ENCODE measurements at places on chromosomes 13 and 19. TPM values are rescaled to one million over a fixed set of nuclear protein-coding genes. Genes with fewer than 3 reads are reported as not detected.
A peak's percentile ranks its signal among the peaks of the same experiment; 100 is the strongest.

GRCh38 chr13:69959046-69959445 is 148.6 kb upstream of the ATXN8OS start:
- H3K27me3 ChIP-seq: no peaks in the 10 kb centered on the region
- no peak overlapping the region for H3K27ac ChIP-seq
- DNase-seq: no peak
- H3K4me1 ChIP-seq: no peaks in the 10 kb centered on the region
- H3K36me3 ChIP-seq: no peaks in the 10 kb centered on the region

DNA sequence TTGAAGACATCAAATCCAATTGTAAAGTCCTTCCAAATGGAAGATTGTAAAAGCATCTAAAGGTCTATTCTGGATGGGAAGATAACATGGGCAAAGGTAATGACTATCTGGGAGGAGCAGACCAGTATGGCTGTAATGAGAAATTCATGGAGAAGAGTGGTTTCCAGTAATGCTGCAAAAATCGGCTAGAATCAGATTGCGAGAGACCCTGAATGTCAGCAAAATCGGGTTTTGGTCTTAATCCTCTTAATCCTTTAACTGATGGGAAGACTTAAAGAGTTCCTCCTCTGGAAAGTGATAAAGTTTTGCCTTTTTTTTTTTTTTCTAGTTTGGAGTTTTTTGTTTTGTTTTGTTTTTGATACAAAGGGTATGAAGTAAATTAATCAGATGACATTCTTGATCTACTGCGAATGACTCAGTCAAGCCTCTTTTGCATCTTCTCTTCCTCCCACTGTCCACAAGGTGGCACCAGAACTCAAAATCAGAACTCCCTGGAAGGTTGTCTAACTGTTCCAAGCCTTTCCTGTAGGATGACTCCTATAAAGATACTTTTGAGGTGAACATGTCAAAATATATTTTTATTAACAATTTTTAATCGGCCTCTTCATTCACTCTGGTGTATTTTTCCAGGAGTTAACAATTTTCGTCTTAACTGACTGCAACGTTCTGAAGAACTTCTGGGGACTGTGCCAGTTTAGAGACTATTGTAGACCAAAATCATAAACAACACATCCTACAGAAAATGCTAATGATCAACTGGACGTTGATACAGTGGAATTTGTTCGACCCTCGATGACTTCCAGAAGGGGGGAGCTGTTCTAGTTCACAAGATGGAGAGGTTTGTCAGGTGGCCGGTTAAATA is 213.3 kb upstream of the MIR17HG start:
- no peaks in the 10 kb centered on the region for H3K4me1 ChIP-seq
- H3K27ac ChIP-seq: no peak overlapping the region
- no peaks in the 10 kb centered on the region for H3K36me3 ChIP-seq
- no peaks in the 10 kb centered on the region for H3K27me3 ChIP-seq

Gene SLC10A2
- total RNA-seq: not detected

- no peak overlapping the region for H3K27ac ChIP-seq
- no peak for DNase-seq
- H3K4me1 ChIP-seq: peaks cover 30% of the 10 kb centered on the region
- H3K27me3 ChIP-seq: no peaks in the 10 kb centered on the region
- H3K36me3 ChIP-seq: peaks cover 7% of the 10 kb centered on the region
- no peak overlapping the region for H3K4me3 ChIP-seq
These were observed 1.2 kb downstream of the CTXN1 start for GRCh38 chr19:7924651-7925170.

GRCh38 chr13:81658598-81659370 is 1317.9 kb upstream of the SPRY2 start:
- H3K27me3 ChIP-seq: no peaks in the 10 kb centered on the region
- no peaks in the 10 kb centered on the region for H3K36me3 ChIP-seq
- H3K27ac ChIP-seq: no peak overlapping the region
- no peaks in the 10 kb centered on the region for H3K4me1 ChIP-seq
- no peak for DNase-seq
- H3K4me3 ChIP-seq: no peak overlapping the region

GRCh38 chr13:76335463-76335862 is 550.7 kb downstream of the KCTD12 start:
- no peaks in the 10 kb centered on the region for H3K27me3 ChIP-seq
- no peak overlapping the region for H3K27ac ChIP-seq
- no peak overlapping the region for H3K4me3 ChIP-seq
- no peak for DNase-seq
- H3K4me1 ChIP-seq: peaks cover 7% of the 10 kb centered on the region
- no peaks in the 10 kb centered on the region for H3K36me3 ChIP-seq

GRCh38 chr19:48085904-48086864 is 24.4 kb downstream of the PLA2G4C start:
- no peaks in the 10 kb centered on the region for H3K4me1 ChIP-seq
- H3K36me3 ChIP-seq: no peaks in the 10 kb centered on the region
- peaks cover 5% of the 10 kb centered on the region for H3K27me3 ChIP-seq
- H3K27ac ChIP-seq: no peak overlapping the region
- no peak for DNase-seq

GRCh38 chr13:114185182-114185971 is 6.3 kb downstream of the CFAP97D2 start:
- H3K4me1 ChIP-seq: no peaks in the 10 kb centered on the region
- H3K4me3 ChIP-seq: no peak overlapping the region
- no peak overlapping the region for H3K27ac ChIP-seq
- H3K36me3 ChIP-seq: no peaks in the 10 kb centered on the region

Gene JSRP1
- total RNA-seq: not detected

- peak; percentile 91 for DNase-seq
- no peaks in the 10 kb centered on the region for H3K27me3 ChIP-seq
- peak overlapping the region; percentile 83 for H3K27ac ChIP-seq
- peak overlapping the region; percentile 1 for H3K4me3 ChIP-seq
- no peaks in the 10 kb centered on the region for H3K36me3 ChIP-seq
- H3K4me1 ChIP-seq: peaks cover 5% of the 10 kb centered on the region
These were observed 543.0 kb downstream of the IRS2 start for GRCh38 chr13:109243311-109243951.

GRCh38 chr13:25948910-25949309 is 102.9 kb downstream of the SHISA2 start:
- H3K4me1 ChIP-seq: no peaks in the 10 kb centered on the region
- no peak for DNase-seq
- H3K36me3 ChIP-seq: no peaks in the 10 kb centered on the region

- H3K4me1 ChIP-seq: no peaks in the 10 kb centered on the region
- no peak for DNase-seq
- no peak within 1 kb of the TSS for H3K27ac ChIP-seq
- H3K36me3 ChIP-seq: no peaks in the 10 kb centered on the region
These were observed at the start of gene ZNF99 for GRCh38 chr19:22783651-22784410. Gene ZNF99, minus strand, starts transcription at chr19:22784151. Its CDS starts 135 bp downstream, at chr19:22784016.

DNA sequence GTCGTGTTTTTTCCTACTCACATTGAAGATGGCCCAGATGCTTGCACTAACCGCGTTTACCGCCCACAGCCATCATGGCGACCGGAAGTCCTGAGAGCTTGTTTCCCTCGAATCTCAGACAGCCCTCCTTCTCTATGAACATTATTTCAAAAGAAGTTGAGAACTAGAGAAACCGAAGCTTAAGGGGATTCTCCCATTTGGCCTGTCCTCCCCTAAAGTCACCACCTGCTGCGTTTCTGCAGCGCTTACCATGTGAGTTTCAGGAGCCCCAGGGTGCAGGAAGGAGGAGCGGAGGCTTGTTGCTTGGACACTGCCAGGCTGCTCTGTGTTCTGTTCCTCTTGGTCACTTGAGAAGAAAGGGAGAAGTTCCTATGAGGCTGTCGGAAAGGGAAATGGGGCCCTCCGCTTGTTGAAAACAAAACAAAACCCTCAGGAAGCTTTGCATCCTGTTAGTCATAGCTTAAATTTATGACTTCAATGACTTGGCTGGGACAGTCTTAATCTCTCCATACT is 6.2 kb downstream of the CARD8 start:
- no peak overlapping the region for H3K4me3 ChIP-seq
- H3K36me3 ChIP-seq: peaks cover 11% of the 10 kb centered on the region
- no peaks in the 10 kb centered on the region for H3K27me3 ChIP-seq
- H3K4me1 ChIP-seq: no peaks in the 10 kb centered on the region
- no peak overlapping the region for H3K27ac ChIP-seq

Gene CYP4F8
- total RNA-seq: not detected

GRCh38 chr13:57627663-57628062 is 3.9 kb upstream of the PCDH17 start:
- peak; percentile 2 for DNase-seq
- H3K27me3 ChIP-seq: peaks cover 35% of the 10 kb centered on the region
- no peaks in the 10 kb centered on the region for H3K4me1 ChIP-seq
- H3K27ac ChIP-seq: no peak overlapping the region

DNA sequence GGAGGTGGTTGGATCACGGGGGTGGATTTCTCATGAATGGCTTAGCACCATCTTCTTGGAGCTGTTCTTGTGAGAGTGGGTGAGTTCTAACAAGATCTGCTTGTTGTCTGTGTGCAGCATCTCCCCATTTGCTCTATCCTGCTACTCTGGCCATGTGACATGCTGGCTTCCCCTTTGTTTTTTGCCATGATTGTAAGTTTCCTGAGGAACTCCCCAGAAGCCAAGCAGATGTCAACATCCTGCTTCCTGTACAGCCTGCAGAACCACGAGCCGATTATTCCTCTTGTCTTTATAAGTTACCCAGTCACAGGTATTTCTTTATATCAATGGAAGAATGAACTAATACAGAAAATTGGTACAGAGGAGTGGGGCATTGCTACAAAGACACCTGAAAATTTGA is 2.3 kb upstream of the SIGLEC12 start:
- DNase-seq: no peak
- H3K4me1 ChIP-seq: no peaks in the 10 kb centered on the region
- no peaks in the 10 kb centered on the region for H3K36me3 ChIP-seq
- H3K4me3 ChIP-seq: no peak overlapping the region
- no peak overlapping the region for H3K27ac ChIP-seq

GRCh38 chr13:69857183-69857821 is 250.3 kb upstream of the ATXN8OS start:
- H3K36me3 ChIP-seq: no peaks in the 10 kb centered on the region
- DNase-seq: peak; percentile 1
- H3K4me1 ChIP-seq: no peaks in the 10 kb centered on the region
- no peaks in the 10 kb centered on the region for H3K27me3 ChIP-seq

DNA sequence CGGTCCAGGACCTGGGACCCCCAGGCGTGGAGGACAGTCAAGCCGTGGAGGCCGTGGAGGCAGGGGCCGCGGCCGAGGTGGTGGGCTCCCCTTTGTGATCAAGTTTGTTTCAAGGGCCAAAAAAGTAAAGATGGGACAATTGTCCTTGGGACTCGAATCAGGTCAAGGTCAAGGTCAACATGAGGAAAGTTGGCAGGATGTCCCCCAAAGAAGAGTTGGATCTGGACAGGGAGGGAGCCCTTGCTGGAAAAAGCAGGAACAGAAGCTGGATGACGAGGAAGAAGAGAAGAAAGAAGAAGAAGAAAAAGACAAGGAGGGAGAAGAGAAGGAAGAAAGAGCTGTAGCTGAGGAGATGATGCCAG is 2.3 kb downstream of the KMT2B start:
- H3K27me3 ChIP-seq: no peaks in the 10 kb centered on the region
- no peak for DNase-seq
- H3K4me1 ChIP-seq: peaks cover 14% of the 10 kb centered on the region
- H3K27ac ChIP-seq: no peak overlapping the region
- H3K36me3 ChIP-seq: peaks cover 43% of the 10 kb centered on the region

Gene TNFAIP8L1
- total RNA-seq: 2.5 TPM

GRCh38 chr13:99335603-99336002 is 28.4 kb upstream of the GPR183 start:
- H3K27ac ChIP-seq: no peak overlapping the region
- no peak overlapping the region for H3K4me3 ChIP-seq
- no peaks in the 10 kb centered on the region for H3K36me3 ChIP-seq

Gene IGFL3
- not detected for total RNA-seq

Gene HIPK4
- total RNA-seq: 0.28 TPM

Gene GJA3
- 3.6 TPM for total RNA-seq

- no peak overlapping the region for H3K4me3 ChIP-seq
- no peaks in the 10 kb centered on the region for H3K36me3 ChIP-seq
- peak; percentile 74 for DNase-seq
- peak overlapping the region; percentile 42 for H3K27ac ChIP-seq
These were observed 10.3 kb upstream of the FUT5 start for GRCh38 chr19:5880604-5881078.

Gene ABHD17A
- 31.9 TPM for total RNA-seq

- H3K27me3 ChIP-seq: no peaks in the 10 kb centered on the region
- H3K27ac ChIP-seq: peak overlapping the region; percentile 89
- H3K4me3 ChIP-seq: peak overlapping the region; percentile 27
- DNase-seq: peak; percentile 18
- no peaks in the 10 kb centered on the region for H3K36me3 ChIP-seq
- H3K4me1 ChIP-seq: peaks cover 32% of the 10 kb centered on the region
These were observed 2.0 kb upstream of the JUNB start for GRCh38 chr19:12789098-12789903.

- no peaks in the 10 kb centered on the region for H3K27me3 ChIP-seq
- peak overlapping the region; percentile 87 for H3K27ac ChIP-seq
- H3K4me3 ChIP-seq: no peak overlapping the region
- peak; percentile 89 for DNase-seq
These were observed 5.8 kb downstream of the KBTBD7 start for GRCh38 chr13:41188584-41188983.

DNA sequence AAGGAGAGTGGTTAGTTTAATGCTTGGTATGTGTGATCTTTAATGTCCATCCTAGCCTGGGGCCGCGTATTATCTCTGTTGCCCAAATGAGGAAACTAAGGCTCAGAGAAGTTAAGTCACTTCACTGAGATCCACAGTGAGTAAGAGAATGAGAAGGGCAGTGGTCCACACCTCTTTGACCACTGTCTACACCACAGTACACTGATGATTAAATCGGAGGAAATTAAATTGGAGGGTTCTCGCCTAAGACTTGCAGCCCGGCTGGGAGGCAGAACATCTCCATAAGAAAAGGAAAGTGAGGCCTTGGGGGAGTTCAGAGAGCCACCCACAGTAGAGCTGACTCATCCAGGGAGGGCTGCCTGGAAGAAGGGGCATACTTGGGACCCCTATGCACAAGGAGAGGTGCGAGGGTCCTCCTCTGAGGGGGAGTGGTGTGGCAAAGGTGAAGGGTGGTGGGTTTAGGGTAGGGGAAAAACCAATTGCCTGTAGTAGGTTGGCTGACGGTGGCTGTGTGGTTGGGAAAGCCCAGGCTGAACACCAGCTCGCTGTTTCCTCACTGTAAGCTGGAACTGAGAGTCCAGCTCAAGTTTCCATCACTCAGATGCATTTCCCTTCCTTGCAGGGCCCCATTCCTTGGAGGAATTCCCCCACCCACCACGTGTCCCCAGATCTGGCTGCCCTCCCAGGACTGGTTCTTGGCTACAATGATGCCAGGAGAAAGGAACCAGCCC is 15.0 kb upstream of the DHRS12 start:
- peak; percentile 53 for DNase-seq
- no peaks in the 10 kb centered on the region for H3K36me3 ChIP-seq
- no peak overlapping the region for H3K27ac ChIP-seq
- peaks cover 67% of the 10 kb centered on the region for H3K27me3 ChIP-seq
- H3K4me1 ChIP-seq: no peaks in the 10 kb centered on the region
- H3K4me3 ChIP-seq: no peak overlapping the region

DNA sequence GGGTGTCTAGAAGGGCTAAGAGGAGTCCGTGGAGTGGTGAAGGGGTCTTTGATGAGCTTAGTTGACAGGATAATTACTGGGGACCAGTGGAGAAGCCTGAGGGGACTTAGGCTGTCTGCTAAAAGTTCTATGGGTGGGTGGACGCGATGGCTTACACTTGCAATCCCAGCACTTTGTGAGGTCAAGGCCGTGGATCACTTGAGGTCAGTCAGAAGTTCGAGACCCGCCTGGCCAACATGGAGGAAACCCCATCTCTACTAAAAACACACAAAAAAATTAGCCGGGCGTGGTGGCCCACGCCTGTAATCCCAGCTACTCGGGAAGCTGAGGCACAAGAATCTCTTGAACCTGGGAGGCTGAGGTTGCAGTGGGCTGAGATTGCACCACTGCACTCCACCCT is 2.8 kb upstream of the GSK3A start:
- peak overlapping the region; percentile 29 for H3K27ac ChIP-seq
- H3K4me1 ChIP-seq: peaks cover 8% of the 10 kb centered on the region
- DNase-seq: no peak

Gene ALOX5AP
- not detected for total RNA-seq

Data from IMR-90 (cell line).